Activated naive CD8-positive, alpha-beta T cell treated with anti-CD3 and anti-CD28 coated beads, Interleukin-2, amount 50 U/mL, for 16 hours (primary cell): ENCODE measurements at places on chromosomes 12 and 14.

GRCh38 chr12:72288911-72289310 lies 16.7 kb downstream of the TRHDE start:
- DNase-seq, result no peak

- DNase-seq, result no peak
These were observed 272.4 kb upstream of the FOXG1 start for GRCh38 chr14:28494196-28494595.

DNA sequence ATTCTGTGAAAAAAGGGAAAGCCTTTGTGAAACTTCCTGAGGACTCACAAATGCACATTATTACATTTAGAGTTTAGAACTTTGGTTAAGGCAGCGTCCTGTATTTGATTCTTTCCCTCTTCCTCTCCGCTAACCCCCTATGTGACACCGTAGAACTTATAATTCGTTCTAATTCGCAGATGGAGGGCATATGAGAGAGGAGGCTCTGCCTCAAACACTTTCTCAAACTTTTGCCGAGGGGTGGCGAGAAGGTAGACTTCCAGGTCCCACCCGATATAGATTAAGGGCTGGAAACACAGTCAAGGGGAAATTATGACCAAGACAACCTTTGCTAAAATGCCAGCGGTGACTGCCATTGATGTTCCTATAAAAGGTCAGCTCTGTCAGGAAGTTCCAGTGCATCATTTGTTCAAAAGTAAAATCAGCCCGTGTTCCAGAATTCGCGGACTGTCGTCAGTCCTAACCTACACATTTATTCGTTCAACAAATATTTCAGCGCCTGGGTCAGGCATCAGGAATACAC lies 904 bp upstream of the PAPOLA start:
- DNase-seq, result no peak

GRCh38 chr12:121811434-121812319 lies 7.9 kb downstream of the SETD1B start:
- no peak for DNase-seq

- no peak for DNase-seq
These were observed 20.4 kb downstream of the ACVR1B start for GRCh38 chr12:51971679-51972421.

DNA sequence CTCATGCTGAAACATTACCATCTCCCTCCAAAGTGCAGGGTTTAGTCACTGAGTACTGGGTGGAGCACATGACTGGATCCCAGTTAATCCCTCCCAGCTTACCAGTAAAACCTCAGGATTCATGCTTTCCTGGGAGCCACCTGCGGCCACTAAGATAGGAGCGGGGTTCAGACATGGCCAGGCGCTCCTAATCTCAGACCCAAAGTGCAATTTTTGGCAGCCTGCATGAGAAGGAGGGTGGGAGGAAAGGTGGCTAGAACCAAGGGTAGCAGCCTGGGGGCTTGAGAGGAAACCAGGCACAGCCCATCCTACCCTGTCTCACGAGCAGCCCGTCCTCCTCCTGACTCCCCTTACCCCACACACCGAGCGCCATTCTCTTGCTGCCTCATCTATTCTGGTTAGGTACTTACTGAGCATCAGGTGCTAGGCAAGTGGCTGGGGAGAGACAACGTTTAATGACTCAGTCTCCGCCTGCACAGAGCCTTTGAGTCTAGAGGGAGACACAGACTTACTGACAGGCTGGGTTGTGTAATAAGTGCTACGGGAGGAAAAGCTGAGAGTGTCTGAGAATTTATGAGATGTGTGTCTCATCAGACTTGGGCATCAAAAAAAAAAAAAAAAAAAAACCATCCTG lies 9.9 kb downstream of the GPRC5A start:
- DNase-seq, result no peak

GRCh38 chr12:2287589-2287988 lies 234.8 kb downstream of the CACNA1C start:
- no peak for DNase-seq

GRCh38 chr12:77025782-77026314 lies 39.5 kb downstream of the E2F7 start:
- DNase-seq, result no peak

DNA sequence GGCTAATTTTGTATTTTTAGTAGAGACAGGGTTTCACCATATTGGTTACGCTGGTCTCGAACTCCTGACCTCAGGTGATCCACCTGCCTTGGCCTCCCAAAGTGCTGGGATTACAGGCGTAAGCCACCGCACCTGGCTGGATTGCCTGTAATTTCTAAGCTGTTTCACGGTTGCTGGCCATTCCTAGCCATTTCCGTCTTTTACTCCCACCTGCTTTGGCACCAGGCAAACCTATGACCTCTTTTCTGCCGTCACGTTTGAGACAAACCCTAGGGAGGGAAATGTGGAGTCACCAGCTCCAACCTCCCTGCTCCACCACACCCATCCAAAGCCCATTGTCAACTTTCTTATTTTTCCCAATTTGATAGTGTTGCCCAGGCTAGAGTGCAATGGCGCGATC lies 1.2 kb downstream of the GPR132 start:
- no peak for DNase-seq

- no peak for DNase-seq
These were observed 16.7 kb upstream of the CRY1 start for GRCh38 chr12:107109726-107110719.

DNA sequence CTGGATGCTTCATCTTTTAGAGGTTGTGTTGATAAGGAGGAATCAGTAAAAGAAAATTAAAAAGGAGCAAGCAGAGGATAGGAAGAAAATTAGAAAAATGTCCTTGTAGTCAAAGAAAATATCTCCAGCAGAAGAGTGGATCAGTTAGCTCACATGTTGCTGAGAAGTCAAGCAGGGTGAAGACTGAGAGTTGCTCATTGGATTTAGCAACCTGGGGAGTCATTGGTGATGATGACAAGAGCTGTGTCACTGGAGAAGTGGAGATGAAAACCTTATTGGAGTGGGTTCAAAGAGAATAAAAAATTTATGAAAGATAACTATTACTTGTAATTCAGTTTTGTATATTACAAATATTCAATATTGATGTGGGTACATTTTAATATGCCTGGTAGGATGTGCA lies 9.8 kb downstream of the FRMD6 start:
- DNase-seq, result no peak

DNA sequence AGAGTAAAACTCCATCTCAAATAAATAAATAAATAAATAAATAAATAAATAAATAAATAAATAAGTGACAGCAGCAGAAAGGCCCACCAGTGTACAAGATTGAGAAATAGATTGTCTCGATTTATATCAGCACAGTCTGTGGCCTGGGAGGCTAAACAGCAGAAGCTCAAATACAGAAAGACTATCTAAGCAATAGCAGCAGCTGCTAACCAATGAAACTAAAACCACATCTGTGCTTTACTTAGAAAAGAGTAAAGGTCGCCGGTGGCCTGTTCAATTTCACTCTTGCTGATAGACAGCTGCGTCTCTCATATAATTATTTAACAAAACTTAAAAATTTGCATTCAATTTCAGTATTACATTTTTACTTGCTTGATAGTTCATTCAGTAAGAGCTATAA lies 325.7 kb downstream of the CEP128 start:
- DNase-seq, result no peak

GRCh38 chr12:43852744-43853143 lies 16.9 kb downstream of the TMEM117 start:
- no peak for DNase-seq

DNA sequence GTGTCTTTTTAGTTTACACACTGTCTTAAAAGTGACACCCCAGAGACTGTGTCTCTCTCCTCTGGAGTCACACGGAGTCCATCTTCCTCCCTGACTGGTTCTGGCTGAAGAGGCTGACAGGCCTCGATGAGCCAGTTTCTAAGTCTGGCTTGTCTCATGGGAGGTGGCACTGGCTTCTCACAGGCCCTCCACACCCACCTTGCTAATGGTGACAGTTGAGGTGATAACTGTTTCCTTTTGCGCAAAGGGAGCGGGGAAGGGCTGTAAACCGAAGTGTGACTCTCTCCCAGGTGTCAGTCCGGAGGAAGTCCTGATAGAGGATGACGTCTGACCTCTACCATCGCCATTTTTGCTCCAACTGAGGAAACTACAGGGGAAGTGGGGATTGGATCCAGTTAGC lies 30.2 kb downstream of the KCTD10 start:
- no peak for DNase-seq

DNA sequence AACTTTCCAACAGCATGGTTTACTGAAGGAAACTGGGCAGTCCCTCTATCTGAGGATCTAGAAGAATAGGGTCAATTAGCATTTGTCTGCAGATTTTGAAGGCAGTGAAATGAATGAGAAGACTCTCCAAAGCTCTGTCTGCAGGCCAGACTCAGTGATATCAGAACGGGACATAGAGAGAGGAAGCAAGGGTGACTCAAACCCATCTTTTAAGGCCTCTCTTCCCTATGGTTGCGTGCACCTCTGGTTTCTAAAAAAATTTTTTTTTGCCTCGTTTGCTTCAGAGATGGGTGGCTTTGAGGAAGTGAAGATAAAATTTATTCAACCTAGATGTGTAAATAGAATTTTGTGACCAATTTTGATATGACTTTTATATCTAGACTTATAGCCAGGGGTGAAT lies 71.9 kb upstream of the HOXC13 start:
- no peak for DNase-seq

DNA sequence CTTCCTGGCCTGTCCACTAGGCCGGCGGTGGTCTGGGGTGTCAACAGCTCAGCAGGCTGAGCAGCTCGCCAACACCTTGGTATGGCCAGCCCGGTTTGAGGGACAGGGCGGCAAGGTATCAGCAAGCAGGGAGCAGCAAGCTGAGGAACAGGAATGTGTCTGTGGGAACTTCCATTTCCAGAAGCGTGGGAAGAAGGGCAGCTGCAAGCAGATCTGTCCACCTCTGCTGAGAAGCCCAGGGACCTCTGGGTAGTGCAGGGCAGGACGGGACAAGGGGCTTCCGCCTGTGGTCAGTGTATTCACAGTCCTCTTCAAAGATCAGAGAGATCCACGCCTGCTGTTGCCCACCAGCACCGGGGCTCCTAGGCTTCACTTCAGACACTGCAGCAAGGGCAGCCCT lies 36.0 kb downstream of the ACTN1 start:
- DNase-seq, result no peak

- DNase-seq, result no peak
These were observed 33.7 kb upstream of the GALNT9 start for GRCh38 chr12:132362996-132363660.

DNA sequence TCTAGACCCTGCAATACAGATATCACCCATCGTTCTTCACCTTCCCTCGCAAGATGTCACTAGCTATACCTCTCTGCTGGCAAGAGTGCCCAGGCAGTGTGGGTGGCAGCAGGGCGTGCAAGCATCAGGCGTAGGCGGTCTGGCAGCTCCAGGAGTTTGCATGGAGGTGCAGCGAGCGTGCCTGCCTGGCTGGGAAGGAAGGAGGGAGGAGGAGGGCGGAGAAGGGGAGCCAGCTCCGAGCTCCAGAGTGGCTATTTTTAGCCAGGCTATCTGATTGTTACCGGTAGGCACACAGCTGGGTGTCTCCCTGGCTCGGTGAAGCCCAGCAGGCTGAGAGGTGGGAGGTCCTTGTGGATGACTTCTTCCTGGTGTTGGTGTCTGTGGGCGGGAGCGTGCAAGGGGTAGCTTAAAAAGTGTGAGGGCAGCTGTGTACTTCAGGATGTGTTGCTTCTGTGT lies 6.2 kb downstream of the FOXJ2 start:
- no peak for DNase-seq

GRCh38 chr14:61355892-61356325 lies 34.5 kb downstream of the PRKCH start:
- peak; percentile 40 for DNase-seq

DNA sequence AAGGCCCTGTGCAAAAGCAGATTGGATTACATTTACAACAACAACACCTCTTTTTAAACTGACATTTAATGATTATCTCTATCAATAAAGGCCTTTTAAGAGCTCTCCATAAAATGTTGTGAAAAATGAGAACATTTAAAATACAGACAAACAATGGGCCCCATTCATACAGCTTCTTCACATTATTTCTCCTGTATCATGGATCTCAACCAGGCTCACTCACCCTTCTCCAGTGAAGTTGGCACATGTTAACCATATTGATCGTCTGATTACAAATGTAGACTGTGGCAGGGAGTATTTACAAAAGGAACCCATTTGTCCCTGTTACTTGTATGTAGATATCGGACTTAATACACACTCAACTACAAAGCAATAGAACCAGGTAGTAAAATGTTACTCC lies 220.2 kb upstream of the BTG1 start:
- no peak for DNase-seq

- DNase-seq, result no peak
These were observed 99.2 kb downstream of the PPM1A start for GRCh38 chr14:60348211-60348610.

DNA sequence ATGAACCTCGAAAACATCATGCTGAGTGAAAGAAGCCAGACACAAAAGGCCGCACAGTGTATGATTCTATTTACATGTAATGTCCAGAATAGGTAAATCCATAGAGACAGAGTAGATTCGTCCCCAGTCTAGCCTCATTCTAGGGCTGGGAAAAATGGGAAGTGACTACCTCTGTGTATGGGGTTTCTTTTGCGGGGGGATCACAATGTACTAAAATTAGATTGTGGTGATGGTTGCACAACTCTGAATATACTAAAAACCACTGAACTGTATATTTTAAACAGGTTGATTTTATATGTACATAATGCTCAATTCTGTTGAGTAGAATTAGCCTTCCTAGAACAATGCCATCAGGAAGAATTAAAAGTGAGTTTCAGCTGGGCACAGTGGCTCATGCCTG lies 6.3 kb upstream of the RILPL2 start:
- DNase-seq, result no peak

DNA sequence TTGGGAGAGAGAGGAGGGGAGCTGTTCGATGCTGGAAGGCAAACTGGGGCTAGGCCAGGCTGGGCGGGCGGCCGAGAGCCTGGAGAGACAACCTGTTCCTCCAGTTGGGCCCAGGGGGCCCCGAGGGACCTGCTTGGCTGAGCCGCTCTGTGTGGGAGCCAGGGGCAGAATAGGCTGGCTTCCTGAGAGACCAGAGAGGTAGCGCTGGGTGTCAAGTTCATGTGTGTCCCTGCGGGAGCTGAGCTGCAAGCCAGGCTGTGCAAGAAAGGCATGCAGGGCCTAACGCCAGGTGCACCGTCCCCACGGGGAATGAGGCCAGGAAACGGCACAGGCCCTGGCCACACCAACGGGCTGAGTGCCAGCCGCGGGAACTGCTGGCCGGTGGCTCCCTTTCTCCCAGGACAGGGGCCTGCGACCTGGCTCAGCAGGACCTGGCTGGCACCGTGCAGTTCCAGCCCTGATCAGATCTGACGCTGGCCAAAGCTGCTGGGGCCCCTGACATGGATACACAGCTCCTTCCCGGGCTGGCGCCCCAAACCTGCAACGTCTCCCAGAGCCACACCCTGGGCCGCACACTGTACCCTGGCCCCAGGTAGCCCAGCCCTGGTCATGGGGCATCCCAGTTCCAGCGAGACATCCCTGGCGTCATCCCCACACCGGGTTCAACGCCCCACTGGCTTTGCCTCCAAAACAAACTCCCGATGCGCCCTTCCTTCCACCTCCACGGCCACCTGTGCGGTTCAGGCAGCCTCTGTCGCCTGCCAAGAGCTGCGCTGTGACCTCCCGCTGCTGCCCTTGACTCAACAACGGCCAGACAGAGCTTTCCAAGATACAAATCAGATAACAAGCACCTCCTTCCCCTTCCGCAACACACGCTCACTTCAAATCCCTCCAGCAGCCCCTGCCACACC lies 65.0 kb downstream of the RFLNA start:
- no peak for DNase-seq
